RPMI8226 (cell line): ENCODE measurements at places on chromosomes 4 and X.

DNA sequence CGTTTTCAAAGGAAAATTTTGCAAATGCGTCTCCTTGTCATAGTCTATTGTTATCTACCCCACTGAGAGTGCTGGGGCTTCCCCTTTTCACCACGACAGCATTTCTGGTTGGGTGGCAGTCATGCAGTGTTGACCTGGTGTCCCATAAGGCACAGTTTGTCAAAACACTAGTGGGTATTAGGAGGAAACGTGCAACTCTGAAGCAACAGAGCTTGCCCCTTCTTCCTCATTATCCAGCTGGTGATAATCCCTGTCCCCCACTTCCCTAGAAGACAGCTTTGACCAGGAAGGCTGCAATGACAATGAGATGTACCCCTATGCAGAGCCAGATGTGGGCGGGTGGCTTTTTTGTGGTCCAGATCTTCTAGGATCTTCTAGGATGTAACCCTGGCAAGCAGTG lies 1.8 kb downstream of the TBC1D1 start:
- DNase-seq: peak; percentile 4

GRCh38 chr4:101357751-101358150 lies 10.4 kb upstream of the PPP3CA start:
- no peak for DNase-seq

DNA sequence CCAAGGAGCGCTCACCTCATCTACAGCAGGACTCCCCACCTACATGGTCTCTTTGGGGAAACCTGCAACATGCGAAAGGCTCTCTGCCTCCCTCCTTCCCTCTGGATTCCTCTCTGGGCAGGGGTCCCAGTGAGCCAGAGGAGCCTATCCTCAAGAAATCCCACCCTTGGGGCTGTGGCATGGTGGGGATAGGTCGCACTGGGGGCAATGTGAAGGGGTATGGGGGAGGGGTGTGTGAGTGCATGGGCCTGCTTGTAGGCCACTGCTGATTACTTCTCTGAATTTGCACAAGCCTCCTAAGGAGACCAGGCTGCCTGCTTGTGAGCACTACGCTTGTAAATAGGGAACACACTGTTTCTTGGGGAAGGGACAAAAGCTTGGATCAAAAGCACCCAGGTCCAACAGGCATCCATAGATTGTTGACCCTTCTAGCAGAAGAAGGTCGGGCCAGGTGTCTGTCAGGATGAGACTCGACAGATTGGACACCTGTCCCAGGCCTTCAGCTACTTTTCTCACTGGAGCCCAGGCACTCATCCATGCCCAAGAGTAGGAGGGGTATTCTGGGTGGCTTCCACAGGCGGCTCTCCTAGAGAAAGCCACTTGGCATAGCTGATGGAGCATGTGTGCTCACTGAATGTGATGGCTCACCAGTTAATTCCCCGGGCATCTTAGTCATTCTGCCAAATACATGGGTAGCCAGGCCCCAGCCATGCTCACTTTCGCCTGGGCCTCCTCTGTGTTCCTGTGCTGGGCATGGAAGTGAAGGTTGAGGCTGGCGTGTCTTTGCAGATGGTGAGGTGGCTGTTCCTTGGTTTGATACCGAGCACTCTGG lies 75.0 kb downstream of the NBDY start:
- DNase-seq: no peak

DNA sequence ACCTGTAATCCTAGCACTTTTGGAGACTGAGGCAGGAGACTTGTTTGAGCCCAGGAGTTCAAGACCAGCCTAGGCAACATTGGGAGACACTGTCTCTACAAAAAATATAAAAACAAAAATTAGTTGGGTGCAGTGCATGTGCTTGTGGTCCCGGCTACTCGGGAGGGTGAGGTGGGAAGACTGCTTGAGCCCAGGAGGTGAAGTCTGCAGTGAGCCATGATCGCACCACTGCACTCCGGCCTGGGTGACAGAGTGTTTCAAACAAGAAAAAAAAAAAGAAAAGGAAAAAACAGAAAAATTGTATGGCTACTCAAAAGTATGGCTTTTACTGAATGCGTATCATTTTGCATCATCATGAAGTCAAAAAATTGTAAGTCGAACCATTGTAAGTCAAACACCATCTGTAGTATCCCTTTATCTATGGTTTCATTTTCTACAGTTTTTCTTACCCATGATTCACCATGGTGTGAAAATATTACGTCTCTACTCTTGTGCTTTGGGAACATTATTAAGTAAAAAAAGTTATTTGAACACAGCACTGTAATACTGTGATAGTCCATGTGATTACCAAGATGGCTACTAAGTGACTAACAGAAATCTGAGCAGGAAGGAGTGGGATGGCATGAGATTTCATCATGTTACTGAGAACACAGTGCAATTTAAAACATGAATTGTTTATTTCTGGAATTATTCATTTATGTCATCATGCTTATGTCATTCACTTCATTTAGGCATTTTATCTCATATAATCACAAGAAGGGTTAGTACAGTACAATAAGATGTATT lies 26.5 kb upstream of the MANBA start:
- DNase-seq: no peak

- no peak for DNase-seq
These were observed 263.3 kb upstream of the GPRIN3 start for GRCh38 chr4:89570931-89571330.

- DNase-seq: no peak
These were observed 46.3 kb downstream of the SPANXD start for GRCh38 chrX:141652286-141652685.

DNA sequence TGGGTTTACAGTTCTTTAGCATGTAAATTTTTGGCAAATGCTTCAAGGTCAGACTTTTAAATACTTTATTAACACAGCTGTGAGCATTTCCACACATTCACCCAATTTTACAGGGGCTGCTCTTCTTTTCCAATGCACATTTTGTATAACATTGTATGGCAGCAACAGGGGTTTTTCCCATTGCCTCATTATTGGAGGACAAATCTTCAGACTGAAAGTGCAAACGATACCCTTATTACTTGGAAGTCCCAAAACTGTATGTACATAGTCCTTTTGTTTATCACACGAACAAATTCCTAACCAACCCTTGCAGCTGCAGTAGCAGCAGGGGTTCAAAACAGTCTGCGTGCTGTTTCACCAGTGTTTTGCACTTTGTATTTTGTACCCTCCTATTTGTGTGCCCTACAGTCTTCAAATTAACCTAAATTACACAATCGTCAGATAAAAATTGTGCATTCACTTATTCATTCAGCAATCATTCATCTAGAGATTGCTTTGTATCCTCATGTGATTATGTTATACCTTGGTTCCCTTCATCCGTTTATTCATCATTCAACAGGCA lies 330.7 kb upstream of the RASGEF1B start:
- no peak for DNase-seq

- no peak for DNase-seq
These were observed 83.8 kb downstream of the UNC5C start for GRCh38 chr4:95465010-95465409.

DNA sequence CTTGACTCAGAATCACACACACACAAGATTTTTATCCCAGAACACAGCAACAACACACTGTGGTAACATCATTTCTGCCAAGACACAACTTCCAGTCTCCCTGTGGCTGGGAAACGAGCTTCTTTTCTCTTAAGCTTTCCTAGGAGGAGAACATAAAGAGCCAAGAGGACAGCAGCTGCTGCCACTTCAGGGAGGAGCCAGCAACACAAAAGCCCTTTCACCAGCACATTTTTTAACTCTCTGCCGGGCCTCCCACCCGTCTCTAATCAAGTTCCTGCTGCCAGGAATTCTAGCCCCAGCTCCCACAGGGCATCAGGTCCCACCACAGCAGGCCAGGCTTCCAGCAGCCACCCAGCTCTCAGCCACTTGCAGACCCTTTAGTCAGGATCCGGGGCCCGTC lies 22.4 kb downstream of the FAT1 start:
- no peak for DNase-seq

DNA sequence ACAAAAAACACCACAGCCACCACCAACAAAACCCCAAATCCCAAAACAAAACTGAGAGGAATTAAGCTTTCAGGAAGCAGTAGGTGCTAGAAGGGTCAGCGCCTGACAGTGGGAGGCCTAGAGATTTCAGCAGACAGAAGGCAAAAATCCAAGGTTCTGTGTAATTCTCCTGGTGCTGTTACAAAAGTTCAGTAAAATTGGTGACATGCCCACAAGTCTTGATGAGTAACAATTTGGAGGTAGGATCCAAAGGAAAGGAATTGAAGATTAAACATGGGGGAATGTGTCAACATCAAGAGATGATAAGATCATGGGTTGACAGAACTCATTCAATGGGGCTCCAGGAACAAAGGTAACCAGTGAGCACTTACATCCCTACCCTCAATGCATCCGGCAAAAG lies 653.8 kb upstream of the CPEB2 start:
- DNase-seq: no peak

- peak; percentile 51 for DNase-seq
These were observed 98.4 kb downstream of the PHKA2 start for GRCh38 chrX:18885328-18886004.

- DNase-seq: no peak
These were observed 458.0 kb upstream of the NWD2 start for GRCh38 chr4:36786519-36786918.

GRCh38 chr4:156230176-156230575 lies 276.5 kb upstream of the CTSO start:
- DNase-seq: no peak

DNA sequence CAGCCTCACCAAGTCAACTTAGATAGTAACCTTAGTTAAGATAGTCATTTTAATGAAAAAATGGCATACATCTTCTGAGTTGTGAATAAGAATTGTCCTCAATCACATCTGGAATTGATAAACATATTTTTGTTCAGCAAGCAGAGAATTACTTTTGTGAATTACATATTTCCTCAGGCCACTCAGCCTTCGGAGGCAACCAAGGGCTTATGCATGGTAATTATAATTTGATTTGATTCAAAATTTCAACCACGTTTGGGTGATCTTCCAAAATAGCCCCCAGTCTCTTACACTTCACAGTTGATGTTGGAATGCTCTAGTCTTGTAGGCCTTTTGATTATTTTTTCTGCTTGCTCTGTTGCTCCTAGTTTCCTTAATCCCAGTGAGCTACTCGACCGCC lies 63.4 kb downstream of the GALNTL6 start:
- no peak for DNase-seq

DNA sequence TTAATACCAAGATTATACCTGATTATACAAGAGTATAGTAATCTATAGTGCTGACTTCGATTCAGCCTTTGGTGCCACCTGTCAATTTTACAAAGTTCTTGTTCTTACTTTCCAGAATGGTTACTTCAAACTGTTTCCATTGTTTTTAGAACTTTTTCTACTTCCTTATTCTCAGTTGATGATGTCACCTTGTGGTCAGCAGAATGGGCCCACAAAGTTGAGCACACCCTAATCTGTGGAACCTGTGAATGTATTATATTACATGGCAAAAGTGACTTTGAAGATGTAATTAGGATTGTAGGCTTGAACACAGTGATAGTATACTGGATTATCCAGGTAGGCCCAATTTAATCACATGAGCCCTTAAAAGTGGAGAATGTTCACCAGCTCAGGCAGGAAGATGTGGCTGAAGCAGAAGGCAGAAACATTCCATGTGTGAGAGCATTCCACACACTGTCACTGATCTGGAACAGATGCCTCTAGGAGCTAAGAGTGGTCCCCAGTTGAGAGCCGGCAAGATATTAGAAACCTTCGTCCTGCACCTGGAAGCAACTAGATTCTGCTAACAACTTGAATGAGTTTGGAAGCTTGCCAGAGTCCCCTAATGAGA lies 6.3 kb upstream of the SGMS2 start:
- peak; percentile 73 for DNase-seq

DNA sequence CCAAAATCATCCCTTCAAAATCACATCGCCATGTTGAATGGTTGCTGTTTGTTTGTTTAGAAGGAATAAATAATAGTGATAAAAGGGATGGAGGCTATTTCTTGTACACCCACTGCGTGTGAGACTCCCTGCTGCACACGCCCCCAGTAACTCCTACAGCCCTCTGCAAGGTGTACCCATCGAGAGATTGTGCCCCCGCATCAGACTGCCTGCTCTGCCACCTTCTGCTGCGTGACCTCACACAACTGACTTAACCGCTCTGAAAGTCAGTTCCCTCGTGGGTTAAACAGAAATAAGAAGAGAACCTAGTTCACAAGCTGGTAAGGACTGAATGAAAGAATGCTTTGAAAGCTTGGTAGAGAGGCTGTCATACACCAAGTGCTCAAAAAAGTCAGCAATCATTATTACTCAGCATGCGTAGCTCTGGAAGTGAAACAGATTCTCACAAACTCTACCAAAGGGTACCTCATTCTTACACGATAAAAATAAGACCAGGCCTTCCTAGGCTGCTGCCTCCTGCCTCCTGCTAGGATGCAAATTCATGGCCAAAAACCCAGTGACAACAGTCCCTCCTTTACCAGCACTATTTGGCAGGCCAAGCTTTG lies 147.1 kb downstream of the CPEB2 start:
- no peak for DNase-seq
